ENCODE measurements at places on chromosomes 6 and 20.

- H3K36me3 ChIP-seq: no peaks in the 10 kb centered on the region
- H3K4me1 ChIP-seq: peaks cover 6% of the 10 kb centered on the region
- no peak for DNase-seq
- H3K27ac ChIP-seq: no peak overlapping the region
- no peak overlapping the region for H3K4me3 ChIP-seq
Observed at GRCh38 chr6:56963793-56964192, 8.9 kb downstream of the BEND6 start.

DNA sequence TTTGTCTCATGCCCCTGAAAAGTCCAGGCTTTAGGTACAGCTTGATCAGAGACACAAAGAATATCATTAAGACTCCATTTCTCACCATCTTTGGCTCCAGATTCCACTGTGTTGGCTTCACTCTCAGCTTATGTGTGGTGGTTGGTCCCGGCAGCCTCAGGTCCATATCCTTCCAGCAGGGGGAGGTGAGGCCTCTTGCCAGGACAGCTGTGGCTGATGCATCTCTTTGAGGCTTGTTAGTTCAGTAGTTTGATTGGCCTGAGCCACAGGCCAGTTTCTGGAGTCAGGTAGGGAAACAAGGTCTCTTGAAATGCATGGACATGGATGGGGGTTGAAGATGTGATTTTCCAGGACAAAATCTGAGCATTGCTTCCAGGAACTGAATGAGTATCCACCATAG lies 62.4 kb downstream of the JAG1 start:
- H3K4me3 ChIP-seq: no peak overlapping the region
- H3K36me3 ChIP-seq: peaks cover 7% of the 10 kb centered on the region
- H3K27me3 ChIP-seq: no peaks in the 10 kb centered on the region
- peaks cover 43% of the 10 kb centered on the region for H3K4me1 ChIP-seq
- peak overlapping the region; percentile 63 for H3K27ac ChIP-seq
- DNase-seq: no peak

DNA sequence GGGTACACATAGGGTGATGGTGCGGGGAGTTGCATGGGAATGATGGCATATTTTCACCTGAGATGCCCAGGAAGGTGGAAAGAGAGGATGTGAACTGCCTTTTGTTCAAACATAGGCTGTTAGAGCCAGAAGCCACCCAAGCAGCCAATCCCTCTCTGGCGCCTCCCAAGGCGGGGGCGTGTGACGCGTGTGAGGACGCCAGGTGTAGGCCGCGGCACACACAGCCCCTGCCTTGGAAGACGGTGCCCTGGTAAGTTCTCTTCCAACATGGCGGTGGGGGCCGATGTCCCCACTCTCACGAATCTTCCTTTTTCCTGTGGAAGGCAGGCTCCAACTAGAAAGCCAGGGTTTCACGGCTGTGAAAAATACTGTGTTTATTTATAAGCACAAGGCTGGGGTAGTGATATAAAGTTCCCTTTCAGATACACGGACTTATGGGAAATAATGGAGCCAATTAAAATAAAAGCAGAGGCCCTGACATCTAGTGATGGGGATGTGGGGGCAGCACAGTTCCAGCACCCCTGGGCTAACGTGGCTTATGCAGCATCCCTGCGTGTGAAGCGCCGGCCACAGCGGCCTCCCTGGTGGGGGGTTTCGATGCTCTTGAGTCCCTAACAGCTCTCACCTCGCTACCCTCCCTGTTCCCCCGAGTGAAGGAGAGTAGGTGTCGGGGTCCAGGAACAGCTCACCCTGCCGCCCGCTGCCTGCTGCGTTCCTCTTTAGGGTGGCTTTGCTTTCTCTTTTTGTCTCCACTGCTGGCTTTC lies 28.3 kb downstream of the CDH4 start:
- H3K4me3 ChIP-seq: no peak overlapping the region
- H3K36me3 ChIP-seq: no peaks in the 10 kb centered on the region
- no peak for DNase-seq
- no peaks in the 10 kb centered on the region for H3K27me3 ChIP-seq
- H3K27ac ChIP-seq: no peak overlapping the region
- no peaks in the 10 kb centered on the region for H3K4me1 ChIP-seq

- H3K4me1 ChIP-seq: peaks cover 13% of the 10 kb centered on the region
- H3K36me3 ChIP-seq: no peaks in the 10 kb centered on the region
- no peak overlapping the region for H3K27ac ChIP-seq
Observed at GRCh38 chr6:116459927-116460326, 1.2 kb upstream of the CALHM6 start.

- DNase-seq: no peak
- H3K27me3 ChIP-seq: no peaks in the 10 kb centered on the region
- H3K36me3 ChIP-seq: no peaks in the 10 kb centered on the region
- H3K4me1 ChIP-seq: peaks cover 38% of the 10 kb centered on the region
- peak overlapping the region; percentile 15 for H3K27ac ChIP-seq
Observed at GRCh38 chr6:80341330-80341729, 234.9 kb downstream of the BCKDHB start.

DNA sequence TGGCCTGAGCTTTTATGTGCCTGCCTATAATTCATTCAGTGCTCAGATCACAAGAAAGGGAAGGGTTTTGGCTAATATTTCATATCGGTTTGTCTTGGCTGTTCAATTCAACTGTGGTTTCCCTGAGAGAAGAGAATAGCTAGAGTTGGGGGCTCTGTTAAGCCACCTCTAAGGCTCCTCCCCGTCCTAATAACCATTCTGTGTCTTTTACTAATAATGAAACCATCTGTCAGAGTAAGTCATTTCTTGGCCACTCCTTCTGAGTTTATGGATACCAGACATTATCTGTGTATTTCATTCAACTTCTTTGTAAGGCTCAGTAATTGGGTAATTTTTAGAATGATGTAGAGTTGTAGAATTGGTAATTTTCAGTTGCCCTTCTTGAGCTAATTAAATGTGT lies 5.2 kb downstream of the STX11 start:
- peaks cover 2% of the 10 kb centered on the region for H3K36me3 ChIP-seq
- H3K27ac ChIP-seq: no peak overlapping the region
- no peaks in the 10 kb centered on the region for H3K27me3 ChIP-seq
- H3K4me1 ChIP-seq: peaks cover 38% of the 10 kb centered on the region
- no peak overlapping the region for H3K4me3 ChIP-seq

- DNase-seq: no peak
- H3K36me3 ChIP-seq: no peaks in the 10 kb centered on the region
- no peak overlapping the region for H3K27ac ChIP-seq
- no peak overlapping the region for H3K4me3 ChIP-seq
- H3K4me1 ChIP-seq: no peaks in the 10 kb centered on the region
Observed at GRCh38 chr6:107275330-107275865, 160.1 kb upstream of the BEND3 start.

DNA sequence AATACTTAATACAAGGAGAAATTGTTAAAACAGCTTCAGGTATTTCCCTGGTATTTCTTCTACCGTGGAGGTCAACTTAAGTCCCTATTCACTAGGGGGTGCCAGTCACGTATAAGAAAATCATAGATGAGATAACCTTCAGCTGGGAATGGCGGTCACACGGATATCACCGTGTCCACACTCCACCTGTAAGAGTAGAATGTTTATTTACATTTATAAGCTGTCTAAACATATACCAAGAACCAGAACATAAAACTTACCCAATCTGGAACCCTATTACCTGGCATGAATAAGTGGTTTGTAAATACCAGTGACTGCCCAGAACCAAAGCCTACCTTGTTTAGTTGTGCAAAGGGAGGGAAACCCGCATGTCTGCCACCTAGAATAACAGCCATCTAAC lies 1.9 kb upstream of the ELOVL4 start:
- H3K4me1 ChIP-seq: peaks cover 18% of the 10 kb centered on the region
- H3K27ac ChIP-seq: no peak overlapping the region
- no peak overlapping the region for H3K4me3 ChIP-seq

GRCh38 chr6:76633259-76633658 lies 560.8 kb upstream of the IMPG1 start:
- no peaks in the 10 kb centered on the region for H3K4me1 ChIP-seq
- peak; percentile 29 for DNase-seq

DNA sequence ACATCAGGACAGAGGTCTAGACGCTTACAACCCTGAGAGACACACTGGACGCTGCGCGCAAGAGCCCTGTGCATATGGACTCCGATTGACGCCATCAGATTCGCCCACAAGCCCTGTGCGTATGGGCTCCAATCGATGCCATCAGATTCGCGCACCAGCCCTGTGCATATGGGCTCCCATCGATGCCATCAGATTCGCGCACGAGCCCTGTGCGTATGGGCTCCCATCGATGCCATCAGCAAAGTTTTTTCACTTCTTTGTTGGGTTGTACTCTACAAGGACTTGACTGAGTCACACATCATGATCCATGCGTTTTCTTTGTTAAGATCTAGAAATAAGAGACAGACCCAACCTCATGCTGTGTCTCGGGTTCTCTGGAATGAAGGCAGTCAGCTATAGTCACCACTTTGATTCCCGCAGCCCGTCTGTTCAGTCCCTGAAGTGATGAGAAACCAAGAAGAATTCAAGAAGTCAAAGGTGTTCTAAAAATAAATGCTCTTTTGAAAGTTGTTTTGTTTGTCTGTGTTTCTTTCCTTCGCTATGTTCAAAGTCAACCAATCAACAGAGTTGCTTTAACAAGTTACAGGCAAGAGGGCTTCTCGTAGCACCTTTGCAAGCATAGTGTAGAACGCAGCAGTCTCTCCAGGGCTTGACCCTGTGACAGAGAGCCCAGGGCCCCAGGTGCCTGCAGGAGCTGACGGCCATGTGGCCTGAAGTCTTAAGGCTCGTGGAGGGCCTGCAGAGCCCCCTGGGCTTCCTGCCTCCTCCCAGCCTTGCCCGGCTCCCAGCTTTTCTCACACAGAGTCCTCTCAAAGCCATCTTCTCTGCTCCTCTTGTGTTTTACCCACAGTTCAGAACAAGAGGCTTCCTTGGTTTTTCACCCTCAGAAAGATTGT lies 7.9 kb downstream of the RPS6KA2 start:
- DNase-seq: no peak
- H3K4me1 ChIP-seq: peaks cover 98% of the 10 kb centered on the region
- H3K27me3 ChIP-seq: no peaks in the 10 kb centered on the region
- peak overlapping the region; percentile 98 for H3K27ac ChIP-seq
- peaks cover 17% of the 10 kb centered on the region for H3K36me3 ChIP-seq

DNA sequence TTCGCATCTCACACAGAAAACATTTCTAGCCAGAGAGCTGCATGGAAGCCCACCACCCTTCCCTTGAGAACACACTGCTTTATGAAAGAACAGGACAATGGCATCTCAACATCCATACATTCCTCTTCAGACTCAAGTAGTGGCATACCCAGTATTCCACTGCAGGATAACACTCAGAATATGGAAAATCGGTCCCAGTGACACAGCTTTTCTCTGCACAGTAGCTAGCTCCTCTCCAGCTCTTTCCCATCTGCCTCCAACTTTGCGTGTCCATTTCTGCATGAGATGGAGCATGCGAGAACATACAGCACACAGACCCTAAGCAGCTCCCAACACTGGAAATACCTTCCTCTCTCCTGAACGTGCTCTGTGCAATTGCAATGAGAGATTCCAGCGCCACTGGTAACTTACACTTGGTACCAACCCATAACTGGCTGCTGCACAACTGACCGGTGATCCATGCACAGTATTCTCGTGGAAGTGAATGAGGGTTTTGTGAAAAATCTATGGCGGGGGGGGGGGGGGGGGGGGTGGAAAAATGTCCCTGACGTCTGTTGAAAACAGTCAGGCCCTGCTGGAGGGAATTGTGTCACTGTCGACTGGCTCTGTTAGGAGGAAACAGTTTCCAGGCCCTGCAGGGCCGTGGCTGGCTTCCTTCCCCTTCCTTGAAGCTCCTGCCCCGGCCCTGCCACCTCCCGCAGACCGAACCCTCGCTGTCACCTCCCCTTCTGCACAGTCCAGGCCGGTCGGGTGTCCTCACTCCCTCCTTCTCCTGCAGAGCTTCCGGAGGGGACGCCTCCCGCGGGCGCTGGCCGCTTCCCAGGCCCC lies 265.9 kb upstream of the QKI start:
- no peak for DNase-seq
- no peaks in the 10 kb centered on the region for H3K36me3 ChIP-seq
- no peak overlapping the region for H3K27ac ChIP-seq
- H3K4me1 ChIP-seq: peaks cover 16% of the 10 kb centered on the region
- no peak overlapping the region for H3K4me3 ChIP-seq
